ENCODE measurements at places on chromosomes 3 and 15. TPM values are rescaled to one million over a fixed set of nuclear protein-coding genes. Genes with fewer than 3 reads are reported as not detected.

DNA sequence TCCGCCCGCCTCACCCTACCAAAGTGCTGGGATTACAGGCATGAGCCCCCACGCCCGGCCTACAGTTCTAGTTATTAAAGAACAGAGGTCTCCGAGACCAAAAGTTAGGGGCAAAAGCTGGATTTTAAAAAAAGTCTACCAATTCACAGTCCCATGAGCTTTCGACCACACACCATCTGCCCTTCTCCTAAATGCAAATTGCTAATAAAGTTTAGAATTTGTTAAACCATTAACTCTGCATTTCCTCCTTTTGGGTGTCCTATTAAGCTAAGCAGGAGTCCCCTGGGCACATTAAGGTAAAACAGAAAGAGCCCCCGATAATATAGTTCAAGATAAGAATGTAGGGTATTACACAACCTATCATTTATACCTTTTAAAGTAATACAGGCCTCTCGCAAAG lies 322.7 kb downstream of the FOXP1 start:
- DNase-seq: no peak

- DNase-seq: peak; percentile 43
Measured at GRCh38 chr15:61835496-61836106, 224.6 kb downstream of the VPS13C start.

DNA sequence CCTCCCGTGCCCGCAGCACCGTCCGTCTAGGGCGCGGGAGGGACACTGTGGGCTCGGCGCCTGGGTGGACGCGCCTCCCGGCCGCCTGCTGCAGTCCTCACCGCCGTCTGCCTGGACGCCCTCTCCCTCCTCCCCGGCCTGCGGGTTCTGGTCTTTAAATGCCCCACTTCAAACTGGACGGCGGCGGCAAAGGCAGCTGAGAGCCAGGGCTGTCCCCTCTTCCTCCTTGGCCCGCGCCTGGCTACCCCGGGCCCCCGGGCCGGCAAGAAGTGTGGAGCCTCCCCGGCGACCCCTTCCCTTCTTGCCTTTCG lies 426 bp downstream of the CBLB start:
- no peak for DNase-seq

DNA sequence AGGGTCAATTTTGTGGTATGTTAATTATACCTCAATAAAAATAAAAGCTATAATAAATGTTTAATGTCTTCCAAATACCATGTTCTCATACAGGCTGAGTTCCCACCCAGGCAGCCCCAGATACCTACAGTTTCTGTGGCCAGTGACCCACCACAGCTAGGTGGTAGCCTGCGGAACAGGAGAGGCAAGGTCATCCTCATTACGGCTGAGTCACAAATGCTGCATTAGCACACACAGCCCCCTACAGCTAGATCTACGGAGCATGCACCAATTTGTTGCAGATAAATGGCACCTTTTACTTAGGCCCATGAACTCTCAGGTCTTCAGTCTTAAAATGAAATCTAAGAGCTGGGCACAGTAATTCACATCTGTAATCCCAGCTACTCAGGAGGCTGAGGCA lies 5.1 kb downstream of the SPATA12 start:
- no peak for DNase-seq

Gene FNDC3B
- total RNA-seq: 173 TPM

Gene CPLX3
- not detected for total RNA-seq

Gene DNAH1
- 2.4 TPM for total RNA-seq

All from Panc1 (cell line).